ENCODE measurements at places on chromosomes 4 and X. TPM values are rescaled to one million over a fixed set of nuclear protein-coding genes. Genes with fewer than 3 reads are reported as not detected.

DNA sequence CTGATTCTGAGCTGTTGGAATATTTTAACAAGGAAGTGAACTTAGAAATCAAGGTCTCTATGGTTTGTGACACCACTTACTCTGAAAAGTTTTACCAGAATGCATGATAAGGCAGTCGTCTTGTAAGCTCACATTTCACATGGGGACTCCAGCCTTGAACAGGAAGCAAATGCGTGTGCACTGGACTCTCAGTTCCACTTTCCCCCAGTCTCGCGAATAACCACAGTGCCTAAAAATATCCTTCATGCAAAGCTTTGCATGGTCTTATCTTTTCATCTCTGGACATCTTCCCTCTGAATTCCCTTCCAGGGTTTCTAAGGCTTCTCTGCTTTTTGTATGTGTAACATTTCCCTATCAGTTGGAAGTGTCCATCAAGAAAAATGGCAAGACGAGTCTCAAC lies 581.8 kb downstream of the NLGN4X start:
- H3K27me3 ChIP-seq: no peaks in the 10 kb centered on the region
- no peaks in the 10 kb centered on the region for H3K36me3 ChIP-seq
- H3K4me1 ChIP-seq: no peaks in the 10 kb centered on the region

- no peak for DNase-seq
- no peak overlapping the region for H3K27ac ChIP-seq
- H3K4me3 ChIP-seq: no peak overlapping the region
- H3K36me3 ChIP-seq: no peaks in the 10 kb centered on the region
- no peaks in the 10 kb centered on the region for H3K4me1 ChIP-seq
These were observed 73.6 kb downstream of the TMEM156 start for GRCh38 chr4:38958453-38959190.

DNA sequence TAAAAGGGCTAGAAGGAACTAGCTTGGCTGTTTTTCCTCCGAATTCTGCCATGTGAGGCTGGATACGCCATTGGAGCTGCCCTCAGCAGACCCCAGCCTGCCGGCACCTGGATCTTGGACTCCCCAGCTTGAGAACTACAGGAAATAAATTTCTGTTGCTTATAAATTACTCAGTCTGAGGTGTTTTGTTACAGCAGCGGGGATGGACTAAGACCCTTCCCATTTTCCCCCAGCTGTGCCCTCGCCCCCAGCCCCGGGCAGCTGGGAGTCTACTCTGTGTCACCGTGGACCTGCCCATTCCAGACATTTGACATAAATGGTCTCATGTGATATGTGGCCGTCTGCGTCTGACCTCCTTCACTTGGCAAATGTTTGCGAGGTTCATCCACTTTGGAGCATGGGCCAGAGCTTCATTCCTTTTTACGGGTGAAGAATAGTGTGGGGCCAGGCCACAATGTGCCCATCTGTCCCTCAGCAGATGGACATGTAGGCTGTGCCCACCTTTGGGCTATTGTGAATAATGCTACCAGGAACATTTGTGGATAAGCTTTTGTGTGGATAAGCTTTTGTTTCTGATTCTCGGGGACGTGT lies 30.7 kb upstream of the SPON2 start:
- H3K27ac ChIP-seq: no peak overlapping the region
- H3K4me3 ChIP-seq: no peak overlapping the region
- H3K27me3 ChIP-seq: no peaks in the 10 kb centered on the region
- H3K4me1 ChIP-seq: peaks cover 53% of the 10 kb centered on the region

DNA sequence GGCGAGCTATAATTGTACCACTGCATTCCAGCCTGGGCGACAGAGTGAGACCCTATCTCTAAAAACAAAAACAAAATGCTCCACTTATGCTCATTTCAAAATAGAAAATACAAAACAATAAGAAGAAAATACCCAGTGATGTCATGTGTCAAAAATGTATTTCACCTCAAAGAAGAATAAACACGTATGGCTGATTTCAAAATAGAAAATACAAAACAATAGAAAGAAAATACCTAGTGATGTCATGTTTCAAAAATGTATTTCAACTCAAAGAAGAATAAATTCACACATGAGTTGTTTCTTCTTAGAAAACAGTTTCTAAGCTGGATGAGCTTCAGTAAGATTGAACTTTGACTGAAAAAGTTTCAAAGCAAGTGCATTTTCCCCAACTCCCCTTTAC lies 20.3 kb upstream of the PDCL2 start:
- no peaks in the 10 kb centered on the region for H3K36me3 ChIP-seq
- H3K27me3 ChIP-seq: no peaks in the 10 kb centered on the region
- H3K27ac ChIP-seq: no peak overlapping the region
- H3K4me1 ChIP-seq: no peaks in the 10 kb centered on the region

DNA sequence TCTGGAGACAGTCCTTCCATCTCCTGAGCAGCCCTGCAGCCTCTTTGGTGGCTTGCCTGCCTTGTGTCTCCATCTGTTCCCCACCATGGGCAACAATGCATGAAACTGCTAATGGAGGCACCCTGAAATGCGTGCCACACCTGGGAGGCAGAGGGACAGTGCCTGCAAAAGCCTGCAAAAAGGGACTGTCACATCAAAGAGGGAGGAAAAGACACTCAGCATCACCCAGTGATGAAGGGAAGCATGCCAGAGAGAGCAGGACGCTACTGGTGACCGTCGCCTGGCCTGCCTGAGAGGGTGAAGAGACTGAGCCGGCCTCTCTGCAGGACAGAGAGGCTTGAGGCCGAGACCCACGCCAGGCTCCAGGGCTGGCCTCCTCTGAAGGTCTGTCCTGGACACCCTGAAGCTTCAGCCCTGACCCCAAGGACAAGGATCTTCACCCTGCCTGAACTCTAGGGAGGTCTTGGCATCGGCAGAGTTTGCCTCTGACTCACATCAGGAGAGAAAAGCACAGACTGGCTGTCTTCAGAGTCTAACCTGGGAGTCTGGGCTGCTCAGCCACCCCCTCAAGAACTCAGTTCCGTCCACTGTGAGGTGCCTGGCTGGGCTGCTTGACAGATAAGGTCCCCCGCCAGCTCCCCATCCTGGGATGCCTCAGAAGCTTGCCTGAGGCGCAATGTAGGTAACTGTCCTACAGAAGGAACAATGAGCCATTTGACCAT lies 8.1 kb downstream of the ACSL1 start:
- H3K4me3 ChIP-seq: no peak overlapping the region
- H3K27me3 ChIP-seq: no peaks in the 10 kb centered on the region
- H3K36me3 ChIP-seq: no peaks in the 10 kb centered on the region
- peaks cover 12% of the 10 kb centered on the region for H3K4me1 ChIP-seq

The SLC35A2 gene
- 35.5 TPM for total RNA-seq

The ACE2 gene
- total RNA-seq: 0.30 TPM

The CT47B1 gene
- not detected for total RNA-seq

The TRMT10A gene
- total RNA-seq: 1.8 TPM

Data from tibial nerve (tissue), 4 donors.